NCI-H774 (cell line): ENCODE measurements at places on chromosomes 7 and 10.

DNA sequence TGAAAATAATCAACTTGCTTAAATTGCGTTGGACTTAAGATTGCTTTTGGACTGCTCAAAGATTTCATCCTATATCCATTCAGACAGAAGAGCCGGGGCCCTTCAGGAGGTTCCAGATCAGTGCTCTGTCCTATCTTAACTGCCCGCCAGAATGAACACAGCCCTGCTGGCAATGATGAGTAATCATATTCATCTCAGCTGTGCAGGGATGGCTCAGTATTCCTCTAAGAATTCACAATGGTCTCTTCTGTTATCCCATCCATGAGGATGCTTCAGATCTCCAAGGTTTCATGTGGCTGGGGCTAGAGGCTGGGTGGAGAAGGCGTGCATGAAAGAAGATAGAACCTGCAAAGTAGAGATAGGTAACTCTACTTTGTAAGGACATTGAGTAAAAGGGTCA lies 80.0 kb upstream of the NPVF start:
- DNase-seq = no peak

DNA sequence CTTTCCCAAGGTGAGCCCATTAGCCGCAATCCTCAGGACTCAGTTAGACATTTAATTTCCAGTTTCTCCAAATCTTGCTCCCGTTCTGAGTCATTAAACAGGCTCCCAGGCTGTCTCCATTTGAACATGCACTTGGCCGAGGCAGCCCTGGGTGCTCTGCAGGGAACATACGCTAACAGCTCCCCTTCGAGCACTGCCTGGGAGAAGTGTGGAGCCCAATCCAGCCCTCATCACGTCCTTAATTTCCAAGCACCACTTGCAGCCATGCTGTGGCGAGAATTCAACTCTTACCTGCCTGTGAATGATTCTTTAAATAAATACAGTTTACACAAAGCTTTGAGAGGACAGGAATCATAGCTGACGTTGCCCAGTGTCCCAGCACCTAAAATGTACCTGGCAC lies 218.2 kb downstream of the CCSER2 start:
- no peak for DNase-seq

DNA sequence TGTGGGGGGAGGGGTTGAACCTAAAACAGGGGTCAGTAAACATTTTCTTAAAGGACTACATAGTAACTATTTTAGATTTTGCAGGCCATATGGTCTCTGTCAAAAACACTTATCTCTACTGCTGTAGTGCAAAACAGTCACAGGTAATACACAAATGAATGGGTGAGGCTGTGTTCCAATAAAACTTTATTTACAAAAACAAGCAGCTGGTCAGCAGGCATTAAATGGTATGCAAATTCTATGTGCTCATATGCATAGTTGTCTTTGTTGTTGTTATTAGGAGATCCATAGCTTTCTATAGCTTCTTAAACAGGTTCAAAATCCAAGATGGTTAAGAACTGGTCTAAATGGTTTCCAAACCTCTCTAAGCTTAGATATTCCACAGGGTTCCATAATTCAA lies 302.6 kb downstream of the RNLS start:
- no peak for DNase-seq

DNA sequence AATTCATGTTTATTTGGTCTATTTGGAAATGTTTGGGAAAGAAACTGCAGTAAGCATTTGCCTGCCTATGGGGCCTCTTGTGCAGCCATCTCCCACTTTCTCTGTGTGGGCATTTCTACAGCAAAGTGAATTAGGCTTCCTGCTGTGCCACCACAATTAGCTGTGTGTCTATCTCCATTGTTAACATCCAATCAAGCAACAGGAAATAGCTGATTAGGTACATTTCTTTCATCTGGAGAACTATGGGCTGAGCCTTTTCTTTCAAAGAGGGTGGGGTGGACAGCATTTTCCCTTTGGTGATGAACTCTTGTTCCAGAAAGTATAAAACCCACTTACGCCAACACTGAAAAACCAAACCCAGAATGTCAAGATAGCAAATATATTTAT lies 640.0 kb downstream of the ACTR3B start:
- DNase-seq = no peak

GRCh38 chr7:131108212-131108940 lies 219.3 kb upstream of the MKLN1 start:
- no peak for DNase-seq

DNA sequence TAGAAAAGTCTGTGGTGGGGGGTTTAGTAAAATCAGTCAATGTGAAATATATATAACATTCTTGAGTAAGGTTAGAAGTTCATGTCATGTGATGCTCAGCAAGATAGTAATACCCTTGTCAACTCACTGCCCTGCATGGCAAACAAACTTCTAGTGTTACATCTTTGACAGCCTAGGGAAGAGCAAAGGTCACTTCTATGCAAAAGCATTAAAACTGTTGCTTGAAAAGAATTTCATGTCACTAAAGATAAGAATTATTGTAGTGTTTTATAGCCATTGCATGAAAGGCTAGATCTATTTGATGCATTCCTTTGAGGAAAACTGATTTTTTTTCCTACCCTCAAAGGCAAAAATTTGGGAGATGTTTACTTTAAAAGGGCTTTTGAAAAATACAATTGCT lies 176.0 kb downstream of the SKAP2 start:
- no peak for DNase-seq

- no peak for DNase-seq
Measured at GRCh38 chr7:47666164-47666862, 84.4 kb upstream of the TNS3 start.

GRCh38 chr7:81074406-81074805 lies 155.6 kb upstream of the SEMA3C start:
- DNase-seq = no peak

- no peak for DNase-seq
Measured at GRCh38 chr7:142496545-142496991, 238.7 kb upstream of the PRSS58 start.

- DNase-seq = peak; percentile 59
Measured at GRCh38 chr10:86556933-86557649, 35.5 kb upstream of the WAPL start.

GRCh38 chr10:110244550-110244949 lies 37.1 kb downstream of the MXI1 start:
- no peak for DNase-seq

DNA sequence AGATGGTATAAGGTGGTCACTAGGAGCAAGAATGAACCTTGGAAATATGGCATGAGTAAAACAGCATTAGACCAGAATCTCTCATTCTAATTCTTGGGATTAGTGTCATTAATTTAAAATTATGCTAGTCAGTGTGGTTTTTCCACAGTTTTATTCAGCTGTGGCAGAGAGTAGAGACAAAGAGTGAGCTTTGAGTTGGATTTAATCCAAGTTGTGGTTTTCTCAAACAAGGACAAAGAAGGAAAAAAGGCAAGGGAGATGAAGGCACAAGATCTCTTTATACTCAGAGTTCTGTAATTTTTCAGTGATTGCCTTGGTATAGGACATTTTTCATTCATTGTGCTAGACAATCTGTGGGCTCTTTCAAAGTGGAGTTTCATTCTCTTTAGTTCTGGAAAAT lies 28.2 kb upstream of the AKAP9 start:
- no peak for DNase-seq

- DNase-seq = no peak
Measured at GRCh38 chr7:136640977-136641376, 227.5 kb upstream of the CHRM2 start.

GRCh38 chr10:9060314-9060713 lies 1005.8 kb downstream of the GATA3 start:
- no peak for DNase-seq

DNA sequence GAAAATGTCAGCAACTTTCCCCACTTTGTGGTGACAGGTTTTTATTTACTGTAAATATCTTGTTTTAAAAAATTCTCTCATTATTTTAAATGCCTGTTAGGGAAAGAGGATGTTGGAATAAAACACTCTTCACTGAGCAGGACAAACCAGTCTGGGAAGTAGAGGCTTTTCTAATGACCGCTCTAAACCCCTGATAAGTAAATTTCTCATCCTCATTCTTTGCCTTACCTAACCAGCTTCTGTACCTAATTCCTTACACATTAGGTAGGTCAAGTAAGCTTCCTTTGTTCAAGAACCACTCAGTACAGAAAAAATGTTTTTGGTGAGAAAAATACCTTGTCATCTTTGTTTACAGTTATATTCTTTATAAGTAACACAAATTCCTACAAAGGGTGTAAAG lies 143.6 kb downstream of the GPR85 start:
- DNase-seq = no peak

DNA sequence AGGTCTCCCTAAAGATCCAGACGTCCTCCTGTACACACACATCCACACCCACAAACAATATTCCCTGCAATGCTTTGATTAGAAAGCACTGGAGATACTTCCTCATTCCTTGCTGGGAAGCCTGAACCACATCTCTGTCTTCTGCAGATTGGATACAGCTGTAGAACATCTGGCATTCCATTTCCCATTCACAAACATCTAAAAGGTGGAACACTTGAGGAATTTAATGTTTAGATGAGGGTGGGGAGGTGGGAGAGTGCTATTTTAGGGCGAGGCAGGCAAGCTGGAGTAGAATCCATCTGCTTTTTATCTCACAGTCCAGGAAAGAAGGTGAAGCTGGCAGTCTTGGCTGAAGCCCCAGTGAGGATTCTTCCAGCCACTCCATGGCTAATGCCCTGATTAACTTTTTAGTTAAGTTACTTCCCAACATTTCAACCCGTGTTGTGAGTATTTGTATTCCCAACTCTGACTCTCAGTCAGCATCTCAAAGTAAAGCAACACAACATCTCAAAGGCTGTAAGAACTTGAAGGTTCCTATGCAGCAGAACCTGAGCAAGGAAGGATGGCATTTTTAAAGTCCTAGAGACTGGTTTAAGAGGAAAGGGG lies 46.1 kb downstream of the CYTH3 start:
- DNase-seq = no peak
